NCI-H2029 (cell line): ENCODE measurements at places on chromosomes 3 and 15.

DNA sequence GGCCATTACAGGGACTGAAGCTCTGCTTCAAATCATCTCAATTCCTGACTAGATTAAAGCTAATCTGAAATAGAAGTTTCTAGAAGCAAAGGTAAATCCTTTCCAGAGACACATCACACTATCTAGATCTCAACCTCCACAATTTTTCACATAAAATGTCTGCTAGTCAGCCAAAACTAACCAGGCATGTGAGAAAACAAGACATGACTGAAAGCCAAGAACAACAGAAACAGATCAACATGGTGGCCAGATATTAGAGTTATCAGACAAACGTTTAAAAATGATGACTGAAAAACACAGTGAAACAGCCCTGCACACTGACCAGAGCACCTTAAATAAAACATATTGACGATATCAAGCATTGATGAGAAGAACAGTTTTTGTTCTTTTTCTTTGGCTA is 59.1 kb downstream of the SUMF1 start:
- no peak for DNase-seq

- DNase-seq, result no peak
Observed at GRCh38 chr3:72041076-72041475, 256.1 kb upstream of the PROK2 start.

GRCh38 chr15:51917493-51917892 is 54.1 kb downstream of the LEO1 start:
- peak; percentile 12 for DNase-seq

- DNase-seq, result no peak
Observed at GRCh38 chr15:45867281-45867680, 232.5 kb downstream of the SQOR start.

DNA sequence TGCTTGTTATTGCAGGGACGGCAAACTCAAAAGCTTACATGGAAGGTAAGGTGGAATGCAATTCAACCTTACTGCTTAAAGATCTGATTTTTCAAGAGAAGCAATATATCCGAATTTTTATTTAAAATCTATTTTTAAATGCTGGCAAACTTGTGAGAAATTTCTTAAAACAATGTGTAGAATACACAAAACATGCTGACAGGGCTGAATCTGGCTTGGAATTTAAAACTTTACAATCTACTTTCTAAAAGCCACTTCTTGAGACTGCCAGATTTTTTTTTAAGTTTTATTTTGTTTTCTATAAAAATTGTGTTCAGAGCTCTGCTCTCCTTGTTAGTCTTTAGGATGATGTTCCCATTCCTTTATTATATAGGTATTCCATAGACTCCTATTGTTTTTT is 146.7 kb downstream of the ADAM10 start:
- no peak for DNase-seq

DNA sequence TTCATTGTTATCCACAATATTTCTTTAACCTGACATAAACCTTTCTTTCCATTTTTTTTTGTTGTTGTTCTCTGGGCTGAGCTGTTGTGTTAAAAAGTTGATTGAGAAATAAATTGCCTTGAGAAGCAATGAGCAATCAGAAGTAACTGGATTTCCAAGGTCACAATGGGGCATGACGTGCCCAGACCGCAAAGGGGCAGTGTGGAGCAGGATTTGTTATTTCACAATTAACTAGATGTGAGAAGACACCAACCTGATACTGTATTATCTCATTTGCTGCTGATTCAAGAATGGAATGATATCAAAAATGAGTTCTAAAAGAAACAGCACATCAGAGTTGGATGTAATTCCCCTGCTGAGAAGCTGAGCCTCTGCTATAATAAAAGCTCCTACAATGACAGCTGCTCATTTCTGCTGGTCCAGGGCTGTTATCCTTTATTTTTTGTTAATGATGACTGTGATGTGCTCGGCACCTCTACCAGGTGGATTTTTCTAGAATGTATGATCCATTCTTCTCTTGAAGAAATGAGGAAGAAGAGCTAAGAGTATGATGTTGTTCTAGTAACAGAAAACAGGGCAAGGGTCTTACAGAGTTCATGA is 28.1 kb downstream of the CPNE4 start:
- DNase-seq, result no peak

- DNase-seq, result no peak
Observed at GRCh38 chr3:15264486-15264885, 58.4 kb downstream of the CAPN7 start.

DNA sequence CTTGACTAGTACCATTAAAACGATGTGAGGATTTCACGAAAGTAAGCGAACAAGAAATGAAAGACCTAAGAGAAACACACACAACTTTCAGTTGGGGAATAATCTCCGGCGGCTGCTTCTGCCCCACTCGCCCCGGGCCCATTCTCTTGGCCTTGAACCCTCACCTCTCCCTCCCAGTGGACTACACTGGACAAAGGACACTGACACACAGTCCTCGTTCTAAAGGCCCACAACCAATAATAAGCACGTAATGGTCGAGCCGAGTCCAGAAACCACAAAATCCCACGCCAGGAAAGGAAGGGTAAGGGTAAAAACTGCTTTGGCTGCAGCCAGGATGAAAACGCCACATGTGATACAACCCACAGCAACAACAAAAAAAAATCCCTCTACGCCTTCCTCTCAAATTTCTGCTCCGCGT is 469 bp downstream of the ZNF770 start:
- DNase-seq, result no peak

DNA sequence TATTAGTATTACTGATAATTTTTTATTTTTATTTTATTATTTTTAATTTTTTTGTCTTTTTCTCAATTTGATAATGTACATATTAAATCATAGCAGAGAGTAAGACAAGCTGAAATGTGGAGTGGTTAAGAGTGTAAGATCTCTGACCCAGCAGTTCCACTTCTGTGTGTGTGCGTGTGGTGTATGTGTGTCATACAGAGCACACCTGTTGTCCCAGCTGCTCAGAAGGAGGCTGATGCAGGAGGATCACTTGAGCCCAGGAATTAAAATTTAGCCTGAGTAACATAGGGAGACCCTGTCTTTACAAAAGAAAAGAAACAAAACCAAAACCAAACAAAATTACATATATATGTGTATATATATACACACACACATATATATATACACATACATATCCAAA is 1.4 kb upstream of the CIDEC start:
- DNase-seq, result no peak

DNA sequence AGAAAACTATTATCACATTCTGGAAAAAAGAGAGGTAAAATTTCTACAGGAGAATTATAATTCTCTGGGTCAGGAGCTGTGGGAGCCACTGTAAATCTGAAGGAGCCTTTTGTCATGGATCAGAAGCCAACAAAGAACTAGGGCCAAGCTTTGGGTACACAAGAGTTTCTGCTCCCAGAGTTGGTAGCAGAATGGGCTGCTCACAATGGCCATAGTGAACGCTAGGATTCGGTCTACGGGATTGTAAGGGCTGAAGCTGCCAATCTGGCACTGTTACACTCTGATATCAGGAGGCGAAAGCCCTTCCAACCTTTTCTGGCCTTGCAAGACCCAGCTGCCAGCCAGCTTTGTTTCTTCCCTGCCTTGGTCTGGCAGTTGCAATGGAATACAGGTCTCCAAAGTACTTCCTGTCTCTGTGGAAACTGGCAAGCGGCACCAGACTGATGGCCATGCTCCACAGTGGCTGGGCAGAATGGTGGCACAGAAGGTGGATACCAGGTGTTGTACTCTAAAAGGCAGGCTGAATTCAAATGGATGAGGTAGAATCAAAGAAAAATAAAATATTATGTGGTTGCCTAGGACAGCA is 831.7 kb downstream of the CADM2 start:
- peak; percentile 33 for DNase-seq
